ENCODE measurements at places on chromosomes 2 and 18.

GRCh38 chr2:88838165-88838635, 146.7 kb downstream of the RPIA start:
- no peak for DNase-seq

DNA sequence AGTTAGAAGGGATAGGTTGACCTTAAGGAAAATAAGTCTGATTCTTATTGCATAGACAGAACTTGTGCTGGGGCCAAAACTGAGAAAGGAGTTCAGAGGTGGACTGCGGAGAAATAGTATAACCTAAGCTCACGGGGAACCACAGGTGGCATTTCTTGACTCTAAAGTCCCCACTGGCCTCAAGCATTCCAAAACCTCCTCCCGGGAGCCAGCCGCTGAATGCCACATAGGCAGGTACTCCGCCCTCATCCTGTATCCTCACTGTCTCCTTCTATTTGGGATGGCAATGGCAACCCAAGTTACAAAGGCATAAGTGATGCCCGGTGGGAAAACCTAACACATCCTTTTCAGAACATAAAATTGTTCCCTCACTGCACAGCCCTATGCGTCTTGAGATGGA, 173.0 kb downstream of the SP3 start:
- no peak for DNase-seq

DNA sequence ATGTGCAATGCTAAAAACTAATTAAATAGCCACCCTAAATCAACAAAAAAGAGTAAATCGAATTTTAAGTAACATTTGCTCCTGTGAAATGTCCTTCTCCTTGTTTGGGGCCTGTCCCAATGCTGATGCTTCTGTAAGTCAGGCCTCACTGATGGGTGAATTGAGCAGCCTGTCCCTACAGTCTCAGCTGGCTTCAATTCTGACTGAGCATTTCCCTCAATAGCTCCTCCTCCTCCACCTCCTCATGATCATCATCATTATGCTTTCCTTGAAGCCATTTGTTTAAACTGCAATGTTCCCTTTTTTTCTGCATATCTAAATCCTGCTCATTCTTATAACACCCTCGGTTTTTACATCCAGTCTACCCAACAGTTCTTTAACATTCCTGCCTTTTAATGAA, 137.2 kb upstream of the CELF4 start:
- DNase-seq = no peak

- no peak for DNase-seq
Measured at GRCh38 chr2:162242586-162243280, 512 bp downstream of the FAP start.

GRCh38 chr18:939166-939565, 34.5 kb downstream of the ADCYAP1 start:
- DNase-seq = no peak

DNA sequence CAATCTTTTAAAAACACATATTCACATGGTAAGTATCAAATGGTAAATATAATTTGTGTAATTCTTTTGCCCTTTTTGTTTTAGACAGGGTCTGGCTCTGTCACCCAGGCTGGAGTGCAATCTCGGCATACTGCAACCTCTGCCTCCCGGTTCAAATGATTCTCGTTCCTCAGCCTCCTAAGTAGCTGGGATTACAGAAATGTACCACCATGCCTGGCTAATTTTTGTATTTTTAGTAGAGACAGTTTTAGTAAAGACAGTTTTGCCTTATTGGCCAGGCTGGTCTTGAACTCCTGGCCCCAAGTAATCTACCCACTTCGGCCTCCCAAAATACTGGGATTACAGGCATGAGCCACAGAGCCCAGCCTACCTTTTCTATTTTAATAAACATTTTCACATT, 182.2 kb downstream of the MYCN start:
- DNase-seq = no peak

- DNase-seq = peak; percentile 42
Measured at GRCh38 chr2:182866461-182867406, at the start of gene FRZB. Gene FRZB (minus strand): TSS chr2:182866637. CDS start chr2:182866552, 85 bp downstream.

- no peak for DNase-seq
Measured at GRCh38 chr2:230541934-230542380, 126.0 kb downstream of the SP100 start.

- no peak for DNase-seq
Measured at GRCh38 chr2:68537011-68537410, 69.6 kb downstream of the APLF start.

GRCh38 chr18:63192885-63193349, 126.7 kb downstream of the BCL2 start:
- no peak for DNase-seq

- no peak for DNase-seq
Measured at GRCh38 chr2:166454006-166454595, 39.9 kb downstream of the SCN7A start.

GRCh38 chr2:85369500-85369899, 14.9 kb downstream of the ELMOD3 start:
- no peak for DNase-seq

- peak; percentile 43 for DNase-seq
Measured at GRCh38 chr2:96264656-96265348, 995 bp downstream of the TMEM127 start.

DNA sequence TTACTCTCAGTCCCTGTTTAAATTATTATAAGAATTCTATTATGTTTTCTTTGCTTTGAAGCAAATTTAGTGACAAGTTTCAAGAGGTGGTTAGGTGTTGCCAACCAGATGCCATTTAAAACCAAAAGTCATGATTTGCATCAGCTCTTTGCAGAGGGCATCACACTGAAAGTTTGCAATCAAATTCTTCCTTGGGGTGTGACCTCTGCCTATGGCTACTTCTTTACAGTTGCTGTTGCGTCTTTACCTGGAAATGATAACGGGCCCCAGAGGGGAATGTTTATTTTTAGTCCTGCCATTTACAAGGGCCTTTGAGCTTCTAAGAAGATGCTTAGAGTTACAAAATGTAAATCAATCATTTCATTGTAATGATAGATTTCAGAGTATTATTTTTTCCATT, 561.0 kb downstream of the ARHGAP15 start:
- DNase-seq = no peak

DNA sequence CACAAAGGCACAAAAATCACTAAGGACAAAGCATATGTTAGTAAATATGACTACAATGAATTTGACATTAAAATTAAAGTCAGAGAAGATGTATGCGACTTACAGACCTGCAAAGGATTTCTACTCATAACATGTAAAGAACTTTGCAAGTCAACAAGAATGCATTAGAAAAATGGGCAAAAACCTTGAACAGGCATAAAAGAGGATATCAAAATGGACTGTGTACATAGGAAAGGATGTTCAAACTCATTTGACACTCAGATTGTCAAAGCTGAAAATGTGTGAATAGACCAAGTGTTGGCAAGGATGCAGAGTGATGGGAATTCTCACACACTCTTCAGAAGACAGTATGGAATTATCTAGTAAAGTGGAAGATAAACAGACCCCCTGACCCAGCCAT, 94.9 kb downstream of the MYOM1 start:
- DNase-seq = no peak

DNA sequence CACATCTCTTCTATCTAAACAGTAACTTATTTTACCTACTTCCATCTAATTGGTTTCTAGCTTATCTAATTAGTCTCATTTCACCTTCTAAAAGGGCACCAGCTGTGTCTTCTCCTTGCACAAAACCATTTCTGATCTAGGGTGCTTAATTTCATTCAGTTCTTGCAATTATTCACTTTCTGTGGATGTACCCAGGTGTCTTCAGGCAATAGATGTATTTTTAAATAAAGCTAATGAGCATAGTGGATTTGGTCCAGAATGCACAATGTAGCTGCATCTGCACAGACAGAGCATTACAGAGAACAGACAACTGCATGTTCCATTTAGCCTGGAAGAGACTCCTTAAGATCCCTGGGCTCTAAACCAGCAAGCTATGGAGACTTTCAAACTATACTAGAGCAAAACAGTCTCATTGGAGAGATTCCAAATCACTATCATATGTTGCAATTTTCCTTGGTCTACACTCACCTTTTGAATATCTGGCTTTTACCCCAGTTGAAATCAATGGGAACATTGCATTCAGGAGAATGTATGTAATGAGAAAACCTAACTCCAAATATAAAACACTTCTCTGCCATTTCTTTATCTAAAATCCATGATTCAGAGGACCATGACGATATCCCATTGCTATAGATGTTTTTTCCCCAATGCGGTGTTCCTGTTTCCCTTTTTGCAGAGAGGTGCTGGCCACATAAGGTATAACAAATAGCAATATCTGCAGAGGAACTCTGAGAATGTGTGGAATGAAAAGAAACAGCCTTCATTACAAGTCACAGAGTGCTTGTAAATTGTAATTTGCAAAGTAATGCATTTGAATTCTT, 3.5 kb upstream of the RFX8 start:
- no peak for DNase-seq

- DNase-seq = no peak
Measured at GRCh38 chr18:8801263-8801901, 96.0 kb downstream of the MTCL1 start.

DNA sequence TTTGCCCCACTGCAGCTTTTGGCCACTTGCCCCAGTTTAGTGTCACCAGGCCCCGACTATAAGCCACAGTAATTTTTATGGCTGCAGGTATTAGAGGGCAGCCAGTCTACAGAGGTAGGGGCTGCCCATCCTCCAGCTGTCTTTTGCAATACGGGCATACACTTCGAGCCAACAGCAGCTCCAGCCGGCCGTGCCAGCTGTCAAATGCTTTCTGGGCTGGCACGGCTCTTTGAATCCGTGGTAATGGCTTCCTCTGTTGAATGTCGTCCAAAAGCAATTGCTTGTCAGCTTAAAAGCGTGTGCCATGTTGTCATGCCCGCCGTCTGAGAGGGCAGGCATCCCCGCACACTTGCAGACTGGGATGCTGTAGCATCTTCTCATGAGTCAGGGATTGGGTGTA, 41.3 kb downstream of the BCL2L11 start:
- no peak for DNase-seq

DNA sequence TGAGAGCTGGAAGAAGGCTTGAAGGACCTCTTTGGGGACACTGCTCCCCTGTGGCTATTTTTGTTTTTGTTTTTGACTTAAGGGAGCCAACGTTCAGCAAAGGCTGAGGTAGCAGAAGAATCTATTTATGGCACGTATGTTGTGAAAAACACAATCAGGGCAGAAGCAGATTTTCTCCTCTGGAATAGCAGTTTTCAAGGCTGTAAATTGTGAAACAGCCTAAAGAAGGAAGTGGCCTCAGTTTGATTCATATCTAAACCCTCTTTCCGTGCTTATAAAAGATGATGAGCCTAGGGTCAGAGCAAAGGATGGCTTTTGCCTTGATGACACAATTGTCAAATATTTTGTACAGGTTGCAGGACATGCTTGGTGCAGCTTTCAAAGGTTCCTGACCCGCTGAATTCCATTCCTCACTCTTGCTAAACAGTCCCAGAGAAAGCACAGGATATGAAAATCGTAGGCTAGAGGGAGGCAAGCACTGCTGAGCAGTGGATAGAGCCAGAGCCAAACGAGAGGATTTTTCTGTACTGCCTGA, 106.2 kb upstream of the DLX2 start:
- DNase-seq = no peak
